ENCODE measurements at places on chromosomes 4 and X.

DNA sequence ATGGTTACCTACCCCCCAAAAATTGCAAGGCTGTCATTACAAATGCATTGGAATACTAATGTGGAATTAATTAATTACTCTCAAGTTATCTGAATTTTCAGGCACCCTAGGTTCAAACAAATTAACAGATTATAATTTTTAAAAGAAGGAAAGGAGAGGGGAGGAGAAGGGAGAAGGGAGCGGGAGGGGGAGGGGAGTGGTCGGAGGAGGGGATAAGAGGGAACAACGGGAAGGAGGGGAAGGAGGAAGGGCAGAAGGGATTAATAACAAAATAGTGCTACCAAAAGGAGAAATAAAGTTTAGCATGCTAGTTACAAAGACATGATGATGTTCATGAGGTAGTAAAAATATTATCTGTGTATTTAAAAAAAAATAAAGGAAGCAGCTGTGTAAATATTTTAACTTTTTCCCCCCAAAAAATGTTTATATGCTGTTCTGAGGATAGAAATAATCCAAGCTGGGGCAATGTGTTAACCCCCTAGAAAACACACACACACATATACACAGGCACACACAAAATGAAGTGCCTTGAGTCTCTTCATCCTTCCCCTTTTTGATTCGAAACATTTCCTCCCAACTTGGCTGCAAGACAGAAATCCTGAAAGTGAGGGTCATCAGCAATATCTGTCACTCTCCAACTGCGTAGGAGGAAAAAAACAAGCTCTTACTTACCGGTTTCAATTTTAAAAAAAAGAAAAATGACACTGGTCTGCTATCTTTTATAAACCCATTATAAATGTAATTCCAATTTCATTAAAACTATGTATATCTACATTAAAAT is 58.8 kb downstream of the PPP3CA start:
- DNase-seq, result no peak

GRCh38 chrX:959595-959994 is 252.9 kb downstream of the CRLF2 start:
- no peak for DNase-seq

DNA sequence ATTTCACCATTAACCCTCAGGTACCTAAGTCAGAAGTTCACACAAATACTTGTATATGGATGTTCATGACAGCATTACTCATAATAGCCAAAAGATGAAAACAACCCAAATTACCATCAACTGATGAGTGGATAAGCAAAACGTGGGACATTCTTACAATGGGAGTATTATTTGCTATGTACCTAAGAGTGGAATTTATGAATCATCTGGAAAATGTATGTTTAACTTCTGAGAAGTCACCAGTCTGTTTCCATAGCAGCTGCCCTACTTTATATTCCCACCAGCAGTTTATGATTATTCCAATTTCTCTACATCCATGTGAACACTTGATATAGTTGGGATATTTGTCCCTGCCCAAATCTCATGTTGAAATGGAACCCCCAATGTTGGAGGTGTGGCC is 1478.9 kb downstream of the PCDH19 start:
- DNase-seq, result no peak

DNA sequence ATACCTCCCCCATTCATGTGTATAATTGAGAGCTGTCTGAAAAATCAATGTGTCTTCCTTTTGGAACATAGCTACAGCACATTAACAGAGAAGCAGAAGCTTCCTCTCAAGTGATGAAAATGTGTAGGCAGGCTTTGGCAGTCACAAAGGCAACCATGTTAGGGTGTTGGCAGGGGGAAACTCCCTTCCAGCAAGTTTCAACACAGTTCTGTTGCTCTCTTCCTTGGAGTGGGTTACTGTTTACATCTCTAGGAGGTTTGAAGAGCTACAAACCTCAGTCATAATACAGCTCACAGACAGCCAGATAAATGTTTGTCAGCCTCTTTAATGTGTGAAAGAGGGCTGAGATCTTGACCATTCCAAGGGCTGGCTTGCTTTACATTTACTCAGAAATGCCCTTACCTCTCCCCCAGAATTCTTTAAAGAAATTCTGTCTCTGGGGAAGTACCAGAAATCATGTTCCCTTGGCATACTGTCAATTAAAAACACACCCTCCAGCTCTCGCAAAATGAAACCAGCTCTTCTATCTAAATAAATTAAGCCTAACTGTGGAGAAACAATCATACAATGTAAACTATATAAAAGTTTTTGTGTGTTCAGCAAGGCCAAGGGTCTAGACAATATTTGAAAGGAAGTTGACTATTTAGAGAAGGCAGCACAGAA is 18.9 kb downstream of the ZBTB33 start:
- no peak for DNase-seq

DNA sequence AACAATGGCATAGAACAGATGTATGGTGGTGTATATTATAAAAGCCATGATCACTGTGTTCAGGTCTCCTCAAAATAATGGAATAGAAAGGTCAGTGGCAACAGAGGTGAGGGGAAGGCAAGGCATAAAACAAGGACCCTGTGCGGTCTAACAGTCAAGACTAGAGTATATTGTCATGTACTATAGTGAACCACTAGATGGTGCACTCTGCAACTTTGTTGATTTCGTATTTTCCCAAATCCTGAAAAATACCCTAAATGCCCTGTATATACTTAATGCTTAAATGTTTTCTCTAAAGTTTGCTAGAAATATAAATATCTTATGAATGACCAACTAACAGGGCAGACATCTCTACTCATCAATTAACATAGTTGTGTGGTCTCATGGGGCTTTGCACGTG is 453.0 kb downstream of the PCDH11X start:
- DNase-seq, result no peak

- peak; percentile 47 for DNase-seq
Observed at GRCh38 chr4:185210102-185210981, 944 bp downstream of the SNX25 start.

GRCh38 chr4:15332377-15332776 is 95.5 kb upstream of the C1QTNF7 start:
- no peak for DNase-seq

GRCh38 chr4:150072906-150073714 is 5.1 kb upstream of the DCLK2 start:
- no peak for DNase-seq

DNA sequence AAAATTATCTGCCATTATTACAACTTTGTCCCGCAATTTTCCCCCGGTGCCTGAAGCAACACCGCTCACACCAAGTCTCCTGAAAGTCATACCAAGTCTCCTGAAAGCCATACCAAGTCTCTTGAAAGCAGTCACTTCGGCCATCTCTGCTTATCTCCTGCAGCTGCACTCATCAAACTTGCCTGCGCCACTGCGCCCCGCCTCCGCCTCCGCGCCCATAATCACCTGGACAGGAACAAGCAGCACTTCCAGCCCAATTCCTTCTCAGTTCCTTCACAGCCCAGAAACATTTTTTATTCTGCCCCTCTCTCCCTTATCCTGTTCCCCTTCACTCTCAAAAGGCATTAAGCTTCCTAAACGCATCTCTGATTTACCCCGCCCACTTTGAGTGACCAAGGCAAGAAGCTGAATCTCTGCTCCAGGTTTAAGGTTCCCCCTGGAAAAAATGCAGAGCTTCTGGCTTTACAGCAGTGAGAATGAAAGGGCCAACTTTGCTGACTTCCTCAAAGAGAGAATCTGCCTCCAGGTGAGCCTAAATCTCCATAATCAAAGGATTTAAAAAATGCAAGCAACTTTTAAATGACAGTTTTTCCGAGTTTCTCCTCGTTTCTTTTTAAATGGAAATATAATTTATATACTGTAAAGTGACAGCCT is 7.7 kb downstream of the GPR50 start:
- no peak for DNase-seq

- DNase-seq, result no peak
Observed at GRCh38 chrX:114365065-114365834, 218.6 kb upstream of the HTR2C start.

GRCh38 chrX:43141885-43142284 is 363.9 kb upstream of the PPP1R2C start:
- DNase-seq, result no peak

GRCh38 chr4:145879598-145879997 is 59.0 kb downstream of the ZNF827 start:
- DNase-seq, result no peak

GRCh38 chr4:10421344-10422055 is 35.7 kb downstream of the ZNF518B start:
- no peak for DNase-seq

DNA sequence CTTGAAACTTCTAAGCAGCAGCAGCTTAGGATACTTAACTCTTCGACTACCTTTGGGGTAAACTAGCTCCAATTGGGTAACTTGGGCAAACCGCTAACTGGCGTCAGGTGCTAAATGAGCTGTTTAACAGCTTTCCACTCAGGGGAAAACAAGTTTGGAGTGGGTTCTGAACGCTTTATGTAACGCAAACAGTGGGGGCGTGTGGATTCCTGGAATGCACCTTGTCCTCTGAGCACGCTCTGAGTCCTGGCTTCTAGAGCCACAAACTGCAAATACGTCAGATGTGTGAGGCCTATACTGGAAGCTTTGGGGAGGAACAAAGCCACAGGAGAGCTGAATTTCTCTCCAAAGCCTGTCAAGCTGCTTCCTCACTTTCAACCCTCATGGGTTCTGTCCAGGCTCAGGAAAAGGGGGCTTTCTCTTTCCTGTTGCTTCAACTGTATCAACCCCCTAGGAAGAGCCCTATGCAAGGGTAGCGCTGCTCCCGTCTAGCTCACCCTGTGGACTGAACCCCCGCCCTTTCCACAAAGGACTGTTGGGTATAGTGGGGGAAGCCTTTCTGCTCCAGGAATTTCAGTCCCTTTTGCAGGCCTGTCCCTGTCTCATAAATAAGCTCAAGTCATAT is 4.5 kb upstream of the WDR1 start:
- peak; percentile 47 for DNase-seq

DNA sequence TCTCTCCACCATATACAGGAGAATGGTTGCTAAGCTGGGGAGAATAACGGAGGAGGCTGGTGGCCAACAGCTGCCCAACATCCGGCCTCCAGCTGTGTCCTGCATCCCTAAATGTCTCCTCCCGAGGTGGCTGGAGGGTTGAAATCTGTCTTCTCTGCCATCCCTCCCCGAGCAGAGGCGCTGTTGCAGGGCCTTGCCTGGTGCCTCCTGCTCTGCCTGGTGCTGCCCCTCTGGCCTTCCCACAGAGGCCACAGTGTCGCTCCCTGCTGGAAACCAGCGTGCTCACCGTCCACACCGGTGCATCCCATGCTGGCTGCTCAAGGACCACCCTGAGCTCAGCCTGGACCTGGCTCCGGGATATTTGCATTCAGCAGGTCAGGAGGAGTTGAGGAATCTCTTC is 115.2 kb downstream of the ENPP6 start:
- DNase-seq, result no peak
